Suppressor macrophage treated with lipopolysaccharide for 1 hour (primary cell): ENCODE measurements at places on chromosomes 11 and 22.
A peak's percentile ranks its signal among the peaks of the same experiment; 100 is the strongest.

GRCh38 chr11:4539603-4540219 lies 5.3 kb upstream of the OR52M1 start:
- DNase-seq: peak; percentile 77

DNA sequence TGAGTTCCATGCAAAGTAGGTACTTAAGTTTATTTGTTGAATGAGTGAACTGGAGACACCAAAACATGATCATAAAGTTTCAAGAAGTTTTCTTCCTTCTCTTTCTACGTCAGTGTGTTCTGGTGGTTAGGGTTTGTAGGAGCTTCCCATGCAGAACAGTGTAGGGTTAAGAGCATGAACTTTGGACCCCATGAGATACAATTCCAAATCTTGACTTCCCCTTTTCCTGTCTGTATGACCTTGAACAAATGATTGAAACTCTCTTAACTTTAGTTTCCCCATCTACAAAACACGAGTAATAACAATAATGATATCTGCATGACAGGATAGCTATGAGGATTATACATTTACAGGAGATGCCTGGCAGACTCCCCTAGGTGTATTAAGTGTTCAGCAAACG lies 41.0 kb upstream of the TENM4 start:
- DNase-seq: no peak

- DNase-seq: no peak
These were observed 1.6 kb downstream of the EFEMP2 start for GRCh38 chr11:65870706-65871681.

DNA sequence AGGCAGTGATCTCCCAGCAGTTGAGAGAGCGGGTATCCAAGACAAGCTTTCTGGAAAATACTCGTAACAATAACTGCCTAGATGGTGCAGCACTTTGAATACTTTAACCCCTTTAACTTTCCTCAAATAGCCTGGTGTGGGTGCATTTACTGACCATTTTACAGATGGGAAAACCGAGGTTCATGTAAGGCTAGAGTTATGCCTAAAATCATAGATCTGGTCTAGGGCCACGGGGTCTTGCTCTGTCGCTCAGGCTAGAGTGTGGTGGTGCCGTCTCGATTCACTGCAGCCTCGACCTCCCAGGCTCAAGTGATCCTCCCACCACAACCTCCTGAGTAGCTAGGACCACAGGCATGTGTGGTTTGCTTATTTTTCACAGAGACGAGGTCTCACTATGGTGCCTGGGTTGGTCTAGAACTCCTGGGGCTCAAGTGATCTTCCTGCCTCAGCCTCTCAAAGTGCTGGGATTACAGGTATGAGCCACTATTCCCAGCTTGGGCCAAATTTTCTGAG lies 269.2 kb upstream of the SYN3 start:
- no peak for DNase-seq

DNA sequence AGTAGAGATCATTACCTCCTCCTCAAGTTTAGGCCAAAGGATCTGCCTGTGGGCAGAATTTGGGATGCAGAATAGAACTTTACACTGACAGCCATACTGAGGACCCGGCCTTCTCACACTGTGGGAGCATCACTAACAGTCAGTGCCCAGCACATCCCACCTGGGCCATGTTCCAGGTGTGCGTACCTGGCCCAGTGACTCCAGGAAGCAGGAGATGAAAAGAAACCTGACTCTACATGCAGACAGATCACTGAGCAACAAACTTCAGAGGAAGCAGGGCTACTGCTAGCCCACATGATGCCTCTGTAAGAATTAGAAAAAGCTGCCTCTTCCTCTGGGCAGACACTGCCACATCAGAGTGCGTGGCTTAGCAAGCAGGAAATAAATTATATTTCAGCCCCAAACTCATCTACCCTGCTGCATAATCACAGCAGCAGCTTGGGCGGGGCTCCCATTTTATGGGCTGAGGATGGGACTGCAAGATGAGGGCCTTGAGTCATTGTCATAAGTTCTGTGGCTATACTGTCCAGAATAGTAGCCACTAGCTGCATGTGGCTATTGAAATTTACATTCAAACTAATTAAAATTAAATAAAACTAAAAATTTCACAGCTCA lies 6.0 kb upstream of the LMO2 start:
- DNase-seq: peak; percentile 82

GRCh38 chr11:16861862-16862261 lies 123.4 kb downstream of the C11orf58 start:
- DNase-seq: peak; percentile 15

GRCh38 chr11:85965202-85965601 lies 103.7 kb downstream of the PICALM start:
- DNase-seq: no peak

DNA sequence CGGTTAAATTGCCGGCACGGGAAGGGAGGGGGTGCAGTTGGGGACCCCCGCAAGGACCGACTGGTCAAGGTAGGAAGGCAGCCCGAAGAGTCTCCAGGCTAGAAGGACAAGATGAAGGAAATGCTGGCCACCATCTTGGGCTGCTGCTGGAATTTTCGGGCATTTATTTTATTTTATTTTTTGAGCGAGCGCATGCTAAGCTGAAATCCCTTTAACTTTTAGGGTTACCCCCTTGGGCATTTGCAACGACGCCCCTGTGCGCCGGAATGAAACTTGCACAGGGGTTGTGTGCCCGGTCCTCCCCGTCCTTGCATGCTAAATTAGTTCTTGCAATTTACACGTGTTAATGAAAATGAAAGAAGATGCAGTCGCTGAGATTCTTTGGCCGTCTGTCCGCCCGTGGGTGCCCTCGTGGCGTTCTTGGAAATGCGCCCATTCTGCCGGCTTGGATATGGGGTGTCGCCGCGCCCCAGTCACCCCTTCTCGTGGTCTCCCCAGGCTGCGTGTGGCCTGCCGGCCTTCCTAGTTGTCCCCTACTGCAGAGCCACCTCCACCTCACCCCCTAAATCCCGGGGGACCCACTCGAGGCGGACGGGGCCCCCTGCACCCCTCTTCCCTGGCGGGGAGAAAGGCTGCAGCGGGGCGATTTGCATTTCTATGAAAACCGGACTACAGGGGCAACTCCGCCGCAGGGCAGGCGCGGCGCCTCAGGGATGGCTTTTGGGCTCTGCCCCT lies 529 bp upstream of the CCND1 start:
- peak; percentile 53 for DNase-seq

DNA sequence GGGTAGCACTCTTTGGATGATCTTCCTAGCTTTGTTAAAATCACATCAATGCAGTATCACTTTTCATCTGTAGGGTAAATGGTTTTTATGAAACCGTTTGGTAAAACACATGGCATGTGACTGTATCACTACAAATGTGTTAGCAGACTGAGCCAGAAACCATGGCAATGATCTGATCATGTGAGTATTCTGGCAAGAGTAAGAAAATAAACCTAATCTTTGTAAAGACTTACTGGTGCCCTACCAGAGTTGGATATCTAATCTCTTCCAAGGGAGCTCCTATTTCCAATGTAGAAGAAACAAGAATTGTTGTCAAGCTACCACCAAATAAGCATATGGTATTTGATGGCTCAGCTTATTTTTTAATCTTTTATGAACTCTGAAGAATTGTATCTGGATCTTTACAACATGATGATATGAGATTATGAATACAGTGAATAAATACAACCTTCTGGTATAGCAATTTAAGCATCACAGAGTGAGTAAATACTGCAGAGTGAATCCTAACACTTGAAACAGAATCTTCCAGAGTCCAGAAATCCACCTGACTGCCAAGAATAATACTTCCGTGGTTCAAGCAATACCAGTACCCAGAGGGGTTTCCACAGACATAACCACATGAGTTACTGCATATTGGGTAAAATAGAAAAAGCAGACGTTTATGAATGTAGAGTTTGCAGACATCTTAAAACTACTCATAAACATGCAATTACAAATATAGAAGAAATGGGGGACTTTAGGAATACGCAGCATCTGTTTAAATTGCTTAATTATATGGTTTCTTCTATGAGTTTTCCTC lies 238.8 kb downstream of the TTC28 start:
- no peak for DNase-seq

GRCh38 chr11:84105148-84105547 lies 819.0 kb upstream of the CCDC90B start:
- DNase-seq: no peak

DNA sequence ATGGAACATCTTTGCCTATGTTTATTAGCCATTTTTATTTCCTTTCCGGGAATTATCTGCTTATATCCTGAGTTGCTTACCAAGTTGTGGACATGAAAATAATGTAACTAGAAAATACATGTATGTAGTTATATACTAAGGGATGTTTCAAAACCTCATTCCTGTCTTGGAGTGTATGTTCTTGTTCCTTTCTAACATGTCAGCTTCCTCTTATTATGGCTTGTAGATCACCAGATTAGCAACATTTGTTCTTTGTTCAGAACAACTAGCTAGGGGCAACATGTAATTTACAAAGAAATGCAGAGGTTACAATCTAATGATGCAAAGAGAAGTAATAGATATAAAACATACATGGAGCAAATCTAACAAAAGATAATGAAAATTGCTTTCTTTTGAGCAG lies 13.1 kb upstream of the TMEM123 start:
- DNase-seq: no peak

DNA sequence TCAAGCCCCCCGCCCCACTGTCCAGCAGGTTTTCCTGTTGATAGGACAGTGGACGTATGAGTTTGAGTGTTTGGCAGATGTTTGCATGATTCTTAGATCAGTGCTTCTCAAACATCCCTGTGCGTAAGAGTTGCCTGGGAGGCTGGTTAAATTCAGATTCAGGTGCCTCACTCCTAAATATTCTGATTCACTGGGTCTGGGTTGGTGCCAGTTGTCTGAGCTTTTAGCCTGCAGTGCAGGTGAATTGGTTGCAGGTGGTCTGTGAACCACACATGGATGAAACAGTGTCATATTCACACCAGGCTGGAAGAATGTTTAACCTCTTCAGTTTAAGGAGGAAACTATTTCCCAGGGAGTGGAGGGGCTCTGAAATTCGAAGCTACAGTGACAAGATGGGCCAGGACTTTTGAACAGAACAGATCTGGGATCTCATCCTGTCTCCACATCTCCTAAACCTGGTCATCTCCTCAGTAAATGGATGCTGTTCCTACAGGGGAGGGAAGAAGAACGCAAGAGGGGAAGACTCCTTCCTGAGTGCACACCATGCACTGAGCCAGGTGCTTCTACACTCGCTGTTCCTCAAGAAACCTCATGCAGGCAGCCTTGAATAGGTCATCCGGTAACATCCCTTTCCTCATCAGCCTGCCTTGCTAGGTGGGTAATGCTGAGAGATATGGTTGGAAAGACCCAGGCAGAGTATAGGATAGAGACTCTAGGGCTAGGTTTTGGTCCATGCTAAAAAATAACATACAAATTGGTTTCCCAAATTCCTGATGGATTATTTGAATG lies 47.8 kb downstream of the TEAD1 start:
- no peak for DNase-seq
